ENCODE measurements at places on chromosomes 12 and 14.

GRCh38 chr12:5556033-5556614 lies 124.2 kb downstream of the NTF3 start:
- no peak for DNase-seq
- no peak overlapping the region for H3K4me3 ChIP-seq
- no peaks in the 10 kb centered on the region for H3K4me1 ChIP-seq

DNA sequence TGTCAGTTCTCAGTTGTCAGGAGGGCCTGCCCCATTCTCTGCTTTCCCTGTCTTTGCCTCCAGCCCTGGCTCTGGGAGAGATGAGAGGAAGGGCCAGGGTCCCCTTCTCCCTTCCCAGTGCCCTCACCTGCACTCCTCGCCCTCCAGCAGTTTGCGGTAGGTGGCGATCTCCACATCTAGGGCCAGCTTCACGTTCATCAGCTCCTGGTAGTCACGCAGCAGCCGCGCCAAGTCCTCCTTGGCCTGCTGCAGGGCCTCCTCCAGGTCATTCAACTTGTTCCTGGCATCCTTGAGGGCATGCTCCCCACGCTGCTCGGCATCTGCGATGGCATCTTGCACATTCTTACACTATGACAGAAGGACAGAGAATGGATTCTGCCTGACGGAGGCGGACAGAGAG lies 5.4 kb downstream of the KRT2 start:
- no peak overlapping the region for H3K27ac ChIP-seq
- H3K27me3 ChIP-seq, result no peaks in the 10 kb centered on the region
- no peak overlapping the region for H3K4me3 ChIP-seq
- H3K36me3 ChIP-seq, result no peaks in the 10 kb centered on the region
- H3K4me1 ChIP-seq, result no peaks in the 10 kb centered on the region

- no peaks in the 10 kb centered on the region for H3K4me1 ChIP-seq
- H3K4me3 ChIP-seq, result no peak overlapping the region
- no peak for DNase-seq
These were observed 19.6 kb upstream of the LRP1-AS start for GRCh38 chr12:57166971-57167371.

- H3K27me3 ChIP-seq, result no peaks in the 10 kb centered on the region
- DNase-seq, result no peak
- no peaks in the 10 kb centered on the region for H3K4me1 ChIP-seq
- no peak overlapping the region for H3K27ac ChIP-seq
- no peaks in the 10 kb centered on the region for H3K36me3 ChIP-seq
- no peak overlapping the region for H3K4me3 ChIP-seq
These were observed 229.7 kb downstream of the SLC25A21 start for GRCh38 chr14:36942522-36943245.

GRCh38 chr12:105083551-105084105 lies 630 bp downstream of the ALDH1L2 start:
- DNase-seq, result peak; percentile 70
- H3K4me1 ChIP-seq, result peaks cover 25% of the 10 kb centered on the region
- peak overlapping the region; percentile 80 for H3K4me3 ChIP-seq
- peak overlapping the region; percentile 83 for H3K27ac ChIP-seq
- no peaks in the 10 kb centered on the region for H3K27me3 ChIP-seq

DNA sequence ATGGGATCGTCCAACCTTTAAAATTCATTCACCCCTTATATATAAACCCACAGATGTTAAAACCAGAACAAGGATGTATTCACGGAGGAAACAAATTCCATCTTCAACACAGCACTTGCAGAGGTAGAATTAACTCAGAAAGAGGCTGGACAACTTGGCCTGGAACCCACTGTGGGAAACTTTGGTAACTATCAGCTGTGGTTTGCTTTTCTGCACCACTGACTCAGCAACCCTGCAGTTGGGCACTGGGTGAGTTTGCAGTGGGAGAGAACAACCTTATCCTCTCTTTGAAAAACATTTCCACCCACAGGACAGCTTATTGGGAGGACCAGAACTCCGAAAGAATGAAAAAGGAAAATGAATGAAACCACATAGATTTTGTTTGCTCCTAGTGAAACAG lies 66.3 kb downstream of the ZNF664 start:
- H3K27me3 ChIP-seq, result no peaks in the 10 kb centered on the region
- H3K36me3 ChIP-seq, result no peaks in the 10 kb centered on the region
- no peak overlapping the region for H3K4me3 ChIP-seq
- peaks cover 7% of the 10 kb centered on the region for H3K4me1 ChIP-seq
- peak; percentile 69 for DNase-seq

- H3K4me1 ChIP-seq, result peaks cover 18% of the 10 kb centered on the region
- no peaks in the 10 kb centered on the region for H3K27me3 ChIP-seq
- no peak overlapping the region for H3K4me3 ChIP-seq
- H3K27ac ChIP-seq, result no peak overlapping the region
- no peak for DNase-seq
- no peaks in the 10 kb centered on the region for H3K36me3 ChIP-seq
These were observed 52.4 kb upstream of the FRS2 start for GRCh38 chr12:69417741-69418167.

DNA sequence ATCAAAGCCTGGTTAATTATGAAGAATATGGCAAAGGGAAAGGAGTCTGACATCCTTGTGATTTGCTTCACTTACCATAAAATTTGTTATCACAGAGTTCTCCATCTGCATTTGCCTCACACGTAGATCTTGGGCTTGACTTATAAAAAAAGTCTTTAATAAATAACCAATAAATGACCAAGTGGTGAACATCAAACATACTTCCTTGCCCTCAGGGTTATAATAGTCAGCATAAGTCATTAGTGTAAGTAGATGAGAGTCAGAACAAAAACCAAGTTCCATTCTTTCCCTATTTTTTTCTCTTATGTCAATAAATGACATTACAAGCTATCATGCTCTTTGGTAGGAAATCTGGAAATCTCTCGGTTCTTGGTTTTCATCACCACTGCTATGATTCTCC lies 635.4 kb upstream of the ATXN7L3B start:
- no peak overlapping the region for H3K27ac ChIP-seq
- no peaks in the 10 kb centered on the region for H3K27me3 ChIP-seq
- no peaks in the 10 kb centered on the region for H3K4me1 ChIP-seq

DNA sequence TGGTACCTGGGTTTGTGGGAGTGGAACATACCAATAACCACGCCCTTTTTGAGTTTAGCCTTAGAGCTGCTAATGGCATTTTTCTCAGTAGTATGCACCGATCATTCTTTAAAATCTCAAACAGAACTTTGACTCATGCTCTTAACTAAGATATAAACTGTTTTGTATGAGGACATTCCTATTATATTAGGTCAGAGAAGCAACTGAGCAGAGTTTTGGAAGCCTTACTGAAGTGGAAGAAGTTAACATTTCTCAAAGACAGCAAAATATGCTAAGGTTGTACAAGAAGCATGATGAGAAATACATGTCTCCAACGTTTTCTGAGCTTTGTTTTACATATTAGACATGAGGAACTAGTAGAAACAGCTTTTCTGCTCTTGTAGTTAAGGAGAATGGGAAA lies 819.2 kb downstream of the FSCB start:
- H3K27me3 ChIP-seq, result no peaks in the 10 kb centered on the region
- no peak overlapping the region for H3K27ac ChIP-seq
- no peaks in the 10 kb centered on the region for H3K4me1 ChIP-seq

DNA sequence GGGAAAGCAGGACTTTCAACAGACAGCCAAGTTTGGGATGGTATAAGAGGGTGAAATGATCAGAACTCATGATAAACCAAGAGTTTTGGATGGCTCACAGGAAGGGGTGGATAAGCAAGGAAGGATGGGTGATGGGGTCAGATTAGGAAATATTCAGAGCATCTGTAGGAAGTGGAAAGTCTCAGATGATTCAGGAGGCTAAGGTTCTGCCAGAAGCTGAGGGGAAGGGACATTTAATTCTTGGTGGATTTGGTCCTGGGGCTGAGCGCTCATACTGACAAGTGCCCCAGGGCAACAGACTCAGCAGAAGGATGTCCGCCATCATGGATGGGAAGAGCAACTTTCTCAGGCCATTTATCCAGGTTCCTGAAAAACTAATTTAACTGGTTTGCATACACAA lies 28.4 kb upstream of the BDKRB2 start:
- H3K27ac ChIP-seq, result no peak overlapping the region
- H3K4me1 ChIP-seq, result peaks cover 5% of the 10 kb centered on the region
- H3K27me3 ChIP-seq, result no peaks in the 10 kb centered on the region
- H3K36me3 ChIP-seq, result no peaks in the 10 kb centered on the region

GRCh38 chr12:71158361-71158882 lies 623 bp upstream of the TSPAN8 start:
- peak overlapping the region; percentile 74 for H3K27ac ChIP-seq
- no peak overlapping the region for H3K4me3 ChIP-seq
- DNase-seq, result no peak
- no peaks in the 10 kb centered on the region for H3K27me3 ChIP-seq

- H3K36me3 ChIP-seq, result no peaks in the 10 kb centered on the region
- no peak overlapping the region for H3K4me3 ChIP-seq
- H3K27me3 ChIP-seq, result no peaks in the 10 kb centered on the region
- no peak for DNase-seq
- no peaks in the 10 kb centered on the region for H3K4me1 ChIP-seq
- H3K27ac ChIP-seq, result no peak overlapping the region
These were observed 115.5 kb upstream of the FKBP4 start for GRCh38 chr12:2679068-2679815.

DNA sequence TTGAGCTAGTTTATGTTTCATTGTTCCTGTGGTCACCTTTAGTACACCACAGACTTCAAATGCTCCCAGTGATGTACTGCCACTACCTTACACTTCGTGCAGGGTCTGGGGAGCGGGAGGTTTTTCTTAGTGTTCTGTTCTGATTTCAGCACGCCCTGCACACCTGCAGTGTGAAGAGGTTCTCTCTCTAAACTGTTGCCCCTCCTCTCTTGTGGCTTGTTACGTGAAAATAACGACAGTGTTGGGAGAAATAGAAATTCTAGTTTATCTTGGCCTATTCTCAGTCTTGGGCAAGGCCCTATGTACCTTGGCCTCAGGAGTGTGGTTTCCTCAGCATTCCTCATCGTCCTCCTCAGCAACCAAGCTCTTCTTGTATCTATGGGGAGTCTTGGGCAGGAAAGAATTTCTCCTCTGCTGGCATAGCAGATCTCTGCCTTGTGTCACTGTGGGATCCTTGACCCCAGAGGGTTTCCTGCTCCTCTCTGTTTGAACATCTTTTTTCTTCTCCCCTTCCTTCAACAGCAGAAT lies 48.6 kb downstream of the EIF2S3B start:
- H3K27ac ChIP-seq, result no peak overlapping the region
- no peaks in the 10 kb centered on the region for H3K27me3 ChIP-seq
- H3K4me1 ChIP-seq, result no peaks in the 10 kb centered on the region
- DNase-seq, result no peak

GRCh38 chr14:92520102-92521057 lies 6.8 kb downstream of the RIN3 start:
- no peaks in the 10 kb centered on the region for H3K27me3 ChIP-seq
- H3K36me3 ChIP-seq, result no peaks in the 10 kb centered on the region
- DNase-seq, result no peak

GRCh38 chr12:80627782-80628181 lies 79.7 kb upstream of the MYF6 start:
- no peaks in the 10 kb centered on the region for H3K27me3 ChIP-seq
- no peak for DNase-seq

- no peak for DNase-seq
- no peak overlapping the region for H3K4me3 ChIP-seq
- H3K27me3 ChIP-seq, result no peaks in the 10 kb centered on the region
- peaks cover 5% of the 10 kb centered on the region for H3K4me1 ChIP-seq
- H3K27ac ChIP-seq, result no peak overlapping the region
These were observed 136.8 kb upstream of the C14orf180 start for GRCh38 chr14:104442631-104443390.

- H3K27me3 ChIP-seq, result no peaks in the 10 kb centered on the region
- no peaks in the 10 kb centered on the region for H3K36me3 ChIP-seq
- no peak overlapping the region for H3K27ac ChIP-seq
- H3K4me1 ChIP-seq, result no peaks in the 10 kb centered on the region
- no peak overlapping the region for H3K4me3 ChIP-seq
These were observed 87.0 kb downstream of the SEC23A start for GRCh38 chr14:39015964-39016577.

- peaks cover 22% of the 10 kb centered on the region for H3K4me1 ChIP-seq
- H3K36me3 ChIP-seq, result peaks cover 21% of the 10 kb centered on the region
- no peak overlapping the region for H3K27ac ChIP-seq
These were observed 7.8 kb downstream of the RSRC2 start for GRCh38 chr12:122518908-122519307.

GRCh38 chr14:38731962-38732361 lies 371.1 kb downstream of the SEC23A start:
- no peak overlapping the region for H3K4me3 ChIP-seq
- no peak overlapping the region for H3K27ac ChIP-seq
- DNase-seq, result no peak
- no peaks in the 10 kb centered on the region for H3K27me3 ChIP-seq
- H3K4me1 ChIP-seq, result no peaks in the 10 kb centered on the region

GRCh38 chr12:54378796-54379397 lies 5.6 kb downstream of the ZNF385A start:
- peak; percentile 53 for DNase-seq
- peaks cover 7% of the 10 kb centered on the region for H3K4me1 ChIP-seq
- no peaks in the 10 kb centered on the region for H3K36me3 ChIP-seq
- no peaks in the 10 kb centered on the region for H3K27me3 ChIP-seq

DNA sequence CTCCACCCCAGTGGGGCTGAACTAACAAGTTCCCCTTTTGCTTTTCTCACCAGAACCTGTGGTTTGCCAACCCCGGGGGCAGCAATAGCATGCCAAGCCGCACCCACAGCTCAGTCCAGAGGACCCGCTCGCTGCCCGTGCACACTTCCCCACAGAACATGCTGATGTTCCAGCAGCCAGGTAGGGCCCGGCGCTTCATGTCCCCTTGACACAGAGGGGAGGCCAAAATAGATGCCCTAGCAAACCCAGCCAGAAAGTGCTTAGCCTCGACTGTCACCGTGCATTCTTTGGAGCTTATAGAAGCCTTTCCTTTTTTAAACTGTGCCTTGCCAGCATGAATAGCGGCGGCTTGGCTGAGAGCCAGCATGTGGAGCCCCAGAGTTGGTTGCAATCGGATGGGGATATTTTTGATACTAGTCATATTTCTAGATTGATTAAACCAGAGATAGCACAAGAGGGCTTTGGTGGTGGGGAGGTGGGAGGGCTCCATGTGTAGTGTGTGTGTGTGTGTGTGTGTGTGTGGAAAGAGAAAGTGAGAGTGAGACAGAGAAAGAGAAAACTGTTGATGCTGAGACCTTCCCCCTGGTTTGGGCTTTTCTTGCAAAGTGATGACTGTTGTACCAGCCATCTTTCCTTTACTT lies 126.1 kb downstream of the GCH1 start:
- H3K4me1 ChIP-seq, result peaks cover 6% of the 10 kb centered on the region
- no peak overlapping the region for H3K27ac ChIP-seq
- H3K36me3 ChIP-seq, result no peaks in the 10 kb centered on the region
- no peaks in the 10 kb centered on the region for H3K27me3 ChIP-seq
- no peak overlapping the region for H3K4me3 ChIP-seq

DNA sequence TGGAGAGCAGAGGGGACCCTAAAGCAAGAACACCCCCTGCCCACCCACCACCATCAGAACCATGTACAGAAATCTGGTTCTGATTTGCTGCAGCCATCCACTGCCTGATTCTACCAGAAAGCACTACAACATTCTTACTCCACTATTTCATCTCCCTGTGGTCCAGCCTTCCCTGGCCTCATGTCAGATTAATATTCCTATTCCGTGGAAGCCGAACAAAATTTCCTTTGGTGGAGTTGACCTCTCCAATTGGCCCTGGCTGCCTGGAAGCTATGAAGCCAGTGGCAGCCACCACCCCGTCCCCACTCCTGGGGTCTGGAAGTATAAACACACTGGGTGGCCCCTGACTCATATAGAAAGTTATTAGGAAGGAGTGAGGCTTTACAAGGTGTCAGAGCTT lies 60.2 kb downstream of the ANO2 start:
- no peak for DNase-seq
- H3K4me3 ChIP-seq, result no peak overlapping the region
- H3K27me3 ChIP-seq, result no peaks in the 10 kb centered on the region
- H3K27ac ChIP-seq, result no peak overlapping the region
- H3K36me3 ChIP-seq, result no peaks in the 10 kb centered on the region
- no peaks in the 10 kb centered on the region for H3K4me1 ChIP-seq

GRCh38 chr12:102960766-102961465 lies 3.4 kb downstream of the ASCL1 start:
- peaks cover 29% of the 10 kb centered on the region for H3K27me3 ChIP-seq
- H3K36me3 ChIP-seq, result no peaks in the 10 kb centered on the region
- no peak overlapping the region for H3K4me3 ChIP-seq
- H3K27ac ChIP-seq, result no peak overlapping the region
